NCI-H1092 (cell line): ENCODE measurements at places on chromosomes 4 and X.

GRCh38 chr4:98502624-98503023 lies 155.8 kb downstream of the TSPAN5 start:
- DNase-seq = no peak

DNA sequence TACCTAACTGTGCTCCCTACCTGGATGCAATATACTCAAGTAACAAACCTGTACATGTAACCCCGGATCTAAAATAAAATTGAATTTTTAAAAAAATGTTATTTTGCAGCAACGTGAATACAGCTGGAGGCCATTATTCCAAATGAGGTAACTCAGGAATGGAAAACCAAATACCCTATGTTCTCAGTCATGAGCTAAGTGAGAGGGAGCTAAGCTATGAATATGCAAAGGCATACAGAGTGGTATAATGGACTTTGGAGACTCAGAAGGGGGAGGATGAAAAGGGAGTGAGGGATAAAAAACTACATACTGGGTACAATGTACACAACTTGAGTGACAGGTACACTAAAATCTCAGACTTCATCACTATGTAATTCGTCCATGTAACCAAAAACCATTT lies 78.6 kb downstream of the CENPC start:
- no peak for DNase-seq

DNA sequence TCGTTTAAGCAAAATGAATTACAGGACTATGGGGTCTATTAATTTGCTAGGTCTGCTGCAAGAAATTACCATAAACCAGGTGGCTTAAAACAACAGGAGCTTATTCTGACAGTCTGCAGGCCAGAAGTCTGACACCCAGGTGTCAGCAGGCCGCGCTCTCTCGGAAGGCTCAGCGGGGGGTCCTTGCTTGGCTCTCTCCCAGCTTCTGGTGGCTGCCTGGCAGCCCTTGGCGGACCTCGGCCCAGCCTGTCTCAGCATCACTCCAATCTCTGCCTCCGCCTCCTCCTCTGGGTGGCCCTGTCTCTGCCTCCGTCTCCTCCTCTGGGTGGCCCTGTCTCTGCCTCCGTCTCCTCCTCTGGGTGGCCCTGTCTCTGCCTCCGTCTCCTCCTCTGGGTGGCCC lies 580.5 kb upstream of the FAT1 start:
- peak; percentile 8 for DNase-seq

GRCh38 chr4:123649645-123650391 lies 253.2 kb downstream of the SPRY1 start:
- DNase-seq = peak; percentile 90
